ENCODE measurements at places on chromosomes 1 and 21.

DNA sequence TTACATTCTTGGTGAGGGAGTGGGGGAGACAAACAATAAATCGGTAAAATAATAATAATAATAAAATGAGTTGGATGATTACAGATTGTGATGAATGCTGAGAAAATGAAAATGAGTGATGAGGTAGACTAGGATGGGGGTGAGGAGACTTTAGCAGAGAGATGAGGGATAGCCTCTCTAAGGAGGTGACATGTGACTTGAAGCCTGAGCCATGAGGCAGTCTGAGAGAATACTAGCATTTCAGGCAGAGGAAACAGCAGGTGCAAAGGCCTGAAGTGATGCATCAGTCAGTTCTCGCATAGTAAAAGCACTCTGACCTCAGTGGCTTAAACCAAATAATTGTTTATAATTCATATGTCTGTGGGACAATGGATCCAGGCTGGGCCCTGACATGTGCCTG lies 181.2 kb downstream of the AGBL4 start:
- DNase-seq, result no peak

- no peak for DNase-seq
Observed at GRCh38 chr1:237324226-237324625, 282.2 kb downstream of the RYR2 start.

- no peak for DNase-seq
Observed at GRCh38 chr1:24027838-24028468, 47.8 kb upstream of the SRSF10 start.

- no peak for DNase-seq
Observed at GRCh38 chr1:53148123-53148522, 5.7 kb upstream of the SLC1A7 start.

Data from T follicular helper cell (primary cell).